ENCODE measurements at places on chromosomes 5 and 9.

DNA sequence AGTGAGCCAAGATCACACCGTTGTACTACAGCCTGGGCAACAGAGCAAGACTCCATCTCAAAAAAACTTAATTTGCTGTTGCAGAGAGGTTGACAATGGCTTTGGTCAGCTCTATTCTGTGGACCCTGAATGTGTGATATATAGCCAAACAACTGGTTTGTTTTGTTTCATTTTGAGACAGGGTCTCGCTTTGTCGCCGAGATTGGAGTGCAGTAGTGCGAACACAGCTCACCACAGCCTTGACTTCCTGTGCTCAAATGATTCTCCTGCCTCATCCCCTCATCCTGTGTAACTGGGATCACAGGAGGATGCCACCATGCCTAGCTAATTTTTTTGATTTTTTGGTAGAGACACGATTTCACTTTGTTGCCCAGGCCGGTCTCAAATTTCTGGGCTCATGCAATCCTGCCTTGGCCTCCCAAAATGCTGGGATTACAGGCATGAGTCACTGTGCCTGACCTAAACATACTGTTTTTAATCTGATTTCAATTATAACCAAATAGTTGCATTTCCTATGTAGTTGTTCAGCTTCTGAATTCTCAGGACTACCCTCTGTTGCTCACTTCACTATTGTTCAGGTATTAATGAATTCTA lies 9.8 kb downstream of the RNF183 start:
- DNase-seq, result no peak

DNA sequence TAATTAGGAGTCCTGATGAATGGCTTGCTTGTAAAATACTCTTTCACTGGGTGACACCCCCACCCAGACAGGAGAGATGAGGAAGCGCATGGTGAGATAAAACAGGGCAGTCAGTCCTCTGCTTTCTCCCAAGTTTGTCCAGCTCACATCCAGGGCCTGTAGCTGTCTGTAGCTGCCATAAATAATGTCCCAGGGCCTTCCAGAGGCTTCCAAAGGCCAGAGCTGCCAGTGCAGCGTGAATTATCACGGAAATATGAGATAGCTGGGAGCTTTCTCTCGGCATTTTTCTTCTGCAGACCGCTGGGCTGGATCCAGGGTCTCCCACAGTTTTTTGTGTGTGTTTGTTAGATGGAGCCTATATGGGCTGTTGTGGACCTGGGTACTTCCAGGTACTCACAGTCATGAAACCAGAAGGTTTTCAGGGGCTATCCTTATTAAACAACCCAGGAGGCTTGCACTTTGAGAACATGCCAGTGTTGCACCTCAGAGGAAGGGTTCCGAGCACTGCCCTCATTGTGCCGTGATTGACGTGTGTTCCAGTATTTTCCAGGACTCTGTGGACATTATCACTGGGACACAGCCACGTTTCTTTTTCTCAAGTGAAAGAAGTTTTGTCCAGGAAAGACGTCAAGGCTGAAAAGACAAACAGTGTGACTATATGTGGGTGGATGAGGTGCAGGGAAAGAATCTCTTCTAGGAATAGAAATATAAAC lies 117.5 kb downstream of the FGF1 start:
- no peak for DNase-seq

- no peak for DNase-seq
Measured at GRCh38 chr9:109792951-109793546, 13.1 kb downstream of the PALM2AKAP2 start.

- no peak for DNase-seq
Measured at GRCh38 chr9:89996116-89996515, 391.3 kb downstream of the GADD45G start.

GRCh38 chr9:132027752-132028663 lies 51.7 kb downstream of the MED27 start:
- DNase-seq, result no peak

DNA sequence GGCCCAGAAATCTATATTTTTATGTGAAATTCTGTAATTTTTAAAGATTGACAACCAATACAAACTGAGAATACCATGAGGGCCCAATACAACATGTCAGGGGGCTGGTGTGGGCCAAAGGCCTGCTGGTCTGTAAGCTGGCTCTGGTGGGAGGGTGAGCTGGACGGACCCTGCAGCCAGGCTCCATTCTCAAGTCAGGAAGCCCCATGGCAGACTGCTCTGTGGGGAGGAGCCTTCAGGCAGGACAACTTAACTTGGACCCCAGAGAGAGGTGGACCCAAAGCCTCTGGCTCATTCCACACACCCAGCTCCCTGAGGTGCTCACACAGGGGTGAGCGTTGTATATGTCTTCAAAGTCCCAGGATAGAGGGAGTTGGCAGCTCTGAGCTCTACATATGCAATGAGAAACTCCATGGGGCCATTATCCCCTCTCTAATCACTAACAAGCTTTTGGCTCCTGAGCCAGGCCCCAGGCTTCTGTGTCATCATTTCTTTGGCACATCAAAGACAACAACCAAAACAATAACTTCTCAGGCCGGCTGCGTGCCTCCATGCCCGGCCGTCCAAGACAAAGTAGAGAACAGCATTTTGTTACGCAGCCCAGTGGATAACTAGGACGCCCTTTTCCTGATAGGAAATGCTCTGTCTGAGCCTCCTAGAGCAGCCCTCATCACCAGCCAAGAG lies 6.4 kb downstream of the SEPTIN8 start:
- no peak for DNase-seq

DNA sequence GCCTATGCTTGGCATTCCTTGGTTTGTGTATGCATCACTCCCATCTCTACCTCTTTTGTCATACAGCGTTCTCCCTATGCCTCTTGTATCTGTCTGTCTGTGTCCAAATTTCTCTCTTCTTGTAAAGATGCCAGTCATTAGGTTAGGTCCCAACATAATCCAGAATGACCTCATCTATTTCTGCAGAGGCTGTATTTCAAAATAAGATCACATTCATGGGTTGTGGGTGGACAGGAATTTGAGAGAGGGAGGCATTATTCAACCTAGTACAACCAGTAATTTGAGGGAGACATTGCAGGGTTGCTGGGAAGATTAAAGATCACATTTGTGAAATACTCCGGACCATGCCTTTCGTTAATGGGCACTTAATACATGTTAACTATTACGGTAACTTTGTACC lies 155.0 kb downstream of the MAN2A1 start:
- no peak for DNase-seq

DNA sequence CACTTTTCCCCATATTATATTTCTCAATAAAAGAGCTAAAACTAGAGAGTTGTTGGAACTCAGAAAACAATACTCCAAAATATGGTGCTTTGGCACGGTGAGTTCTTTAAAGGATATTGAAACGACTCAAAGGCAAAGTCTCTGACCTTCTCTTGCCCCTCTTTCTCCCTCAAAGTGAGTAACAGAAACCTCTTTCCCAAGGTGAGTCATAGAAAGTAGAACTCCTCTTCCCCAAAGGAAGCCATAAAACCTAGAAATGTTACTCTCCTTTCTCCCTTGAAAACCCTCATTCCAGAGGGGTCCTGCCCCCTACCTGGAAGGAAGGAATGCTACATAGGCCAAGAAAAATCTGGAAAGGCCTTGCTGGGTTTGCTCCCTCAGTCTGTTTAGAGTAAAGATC lies 47.5 kb downstream of the RAPGEF6 start:
- DNase-seq, result no peak

GRCh38 chr9:98654247-98654646 lies 54.5 kb downstream of the GABBR2 start:
- DNase-seq, result no peak

- no peak for DNase-seq
Measured at GRCh38 chr9:101201630-101202029, 173.1 kb downstream of the PLPPR1 start.

- no peak for DNase-seq
Measured at GRCh38 chr5:137142346-137142745, 356.8 kb downstream of the SPOCK1 start.

DNA sequence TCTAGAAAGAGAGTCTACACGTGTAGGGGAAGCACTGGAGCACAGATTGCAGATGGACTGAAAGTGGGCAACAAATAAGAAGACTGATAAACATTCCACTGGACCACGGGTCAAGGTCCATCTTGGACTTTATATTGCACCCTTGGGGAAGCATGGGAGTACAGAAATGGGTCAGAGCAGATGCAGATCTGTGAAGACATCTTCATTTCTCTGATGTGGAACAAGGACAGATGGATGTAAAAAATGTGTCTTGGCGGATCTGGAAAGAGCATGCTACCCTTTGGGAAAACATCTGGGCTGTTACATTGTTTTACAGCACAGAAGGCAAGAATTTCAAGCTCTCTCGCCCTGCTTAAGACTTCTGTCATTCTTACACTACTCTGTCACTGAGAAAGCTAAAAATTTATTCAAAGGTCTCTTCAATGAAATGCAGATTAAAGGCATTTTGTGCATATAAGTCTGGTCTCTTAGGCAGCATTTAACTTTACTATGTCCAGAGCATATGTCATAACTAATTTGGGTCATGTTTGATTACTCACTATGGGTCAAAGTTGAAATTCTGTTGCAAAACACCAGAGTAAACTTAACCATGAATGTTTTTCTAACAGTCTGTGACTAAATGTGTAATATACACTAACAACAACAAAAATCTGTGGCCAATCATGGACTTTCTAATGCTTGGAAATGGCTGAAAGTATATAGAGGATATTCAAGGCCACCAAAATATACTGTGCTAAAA lies 756.4 kb upstream of the DMAC1 start:
- DNase-seq, result no peak

GRCh38 chr9:109907400-109907799 lies 127.4 kb downstream of the PALM2AKAP2 start:
- no peak for DNase-seq

GRCh38 chr5:123875561-123876275 lies 363.7 kb downstream of the CSNK1G3 start:
- DNase-seq, result no peak

GRCh38 chr5:138508958-138509357 lies 34.1 kb downstream of the ETF1 start:
- no peak for DNase-seq
